Central memory CD4-positive, alpha-beta T cell (primary cell): ENCODE measurements at places on chromosomes 6 and 20.
A peak's percentile ranks its signal among the peaks of the same experiment; 100 is the strongest.

DNA sequence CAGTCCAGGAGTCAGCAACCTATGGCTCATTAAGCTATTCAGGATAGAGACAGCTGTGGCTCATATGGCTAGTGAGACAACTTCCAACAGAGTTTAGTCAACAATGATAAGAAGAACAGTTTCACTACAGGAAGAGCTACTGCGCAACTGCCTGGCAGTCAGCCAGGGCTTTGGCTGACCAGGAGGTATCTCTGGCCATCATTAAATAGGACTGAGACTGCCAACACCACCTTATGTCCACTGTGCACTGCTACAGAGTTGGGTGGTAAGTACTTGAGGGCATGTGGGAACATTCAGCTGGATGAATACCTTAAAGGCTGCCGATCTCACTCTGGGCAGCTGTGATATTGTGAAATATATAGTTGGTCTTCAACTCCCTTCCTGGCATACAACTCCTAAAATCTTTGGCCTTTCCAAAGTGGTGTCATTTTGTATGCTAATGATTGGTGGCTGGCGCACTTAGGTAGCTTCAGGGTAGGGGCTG, 52.2 kb upstream of the FAM83C start:
- no peak for DNase-seq

- no peak for DNase-seq
These were observed 557 bp upstream of the DHX35 start for GRCh38 chr20:38961530-38962043.

- DNase-seq = no peak
These were observed 10.0 kb downstream of the TCF15 start for GRCh38 chr20:600141-600540.

- DNase-seq = no peak
These were observed 23.1 kb upstream of the HLA-DRB5 start for GRCh38 chr6:32553037-32553742.

DNA sequence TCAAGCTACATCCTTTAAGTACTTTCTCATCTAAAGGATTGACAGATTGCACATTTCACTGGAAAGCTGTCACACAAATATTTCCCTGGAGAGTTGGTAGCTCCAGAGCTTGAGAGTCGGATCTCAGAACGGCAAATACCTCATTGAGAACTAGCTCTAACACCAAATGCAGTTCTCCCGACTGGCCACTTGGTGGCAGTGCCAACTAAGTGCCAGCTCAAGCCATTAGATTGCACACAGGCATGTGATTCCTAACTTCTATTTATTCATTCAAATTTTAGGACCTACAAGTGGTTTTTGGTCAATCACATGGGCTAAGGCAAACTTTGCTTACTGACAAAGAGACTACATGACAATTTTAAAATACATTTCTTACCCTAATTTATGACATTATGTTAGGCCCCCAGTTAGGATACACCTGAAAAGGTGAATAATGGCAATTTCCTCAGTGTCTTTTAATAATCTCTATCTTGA, 7.9 kb upstream of the MCHR2 start:
- DNase-seq = peak; percentile 2

DNA sequence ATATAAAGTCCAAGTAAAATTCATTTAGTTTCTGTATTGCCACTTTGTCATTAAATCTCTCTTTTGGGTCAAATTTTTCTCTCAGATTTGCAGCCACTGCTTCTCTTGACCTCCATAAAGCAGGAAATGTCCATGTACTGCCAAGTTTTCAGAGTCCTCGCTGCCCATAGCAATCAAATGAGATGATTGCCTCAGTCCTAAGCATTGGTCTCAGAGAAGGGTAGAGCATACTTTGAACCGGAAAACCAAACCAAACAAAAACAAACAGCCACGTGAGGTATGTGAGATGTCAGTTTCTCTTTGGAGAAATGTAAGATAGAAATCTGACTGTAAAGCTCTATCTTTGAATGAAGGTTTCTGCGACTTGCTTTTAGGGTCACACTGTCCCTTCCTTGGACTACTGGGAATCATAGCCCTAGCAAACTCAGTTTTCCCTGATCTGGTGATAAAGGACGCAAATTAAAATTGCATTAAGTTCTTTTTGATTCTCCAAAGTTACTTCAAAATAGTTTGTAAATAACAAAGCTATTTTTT, 505.4 kb upstream of the CITED2 start:
- DNase-seq = no peak

DNA sequence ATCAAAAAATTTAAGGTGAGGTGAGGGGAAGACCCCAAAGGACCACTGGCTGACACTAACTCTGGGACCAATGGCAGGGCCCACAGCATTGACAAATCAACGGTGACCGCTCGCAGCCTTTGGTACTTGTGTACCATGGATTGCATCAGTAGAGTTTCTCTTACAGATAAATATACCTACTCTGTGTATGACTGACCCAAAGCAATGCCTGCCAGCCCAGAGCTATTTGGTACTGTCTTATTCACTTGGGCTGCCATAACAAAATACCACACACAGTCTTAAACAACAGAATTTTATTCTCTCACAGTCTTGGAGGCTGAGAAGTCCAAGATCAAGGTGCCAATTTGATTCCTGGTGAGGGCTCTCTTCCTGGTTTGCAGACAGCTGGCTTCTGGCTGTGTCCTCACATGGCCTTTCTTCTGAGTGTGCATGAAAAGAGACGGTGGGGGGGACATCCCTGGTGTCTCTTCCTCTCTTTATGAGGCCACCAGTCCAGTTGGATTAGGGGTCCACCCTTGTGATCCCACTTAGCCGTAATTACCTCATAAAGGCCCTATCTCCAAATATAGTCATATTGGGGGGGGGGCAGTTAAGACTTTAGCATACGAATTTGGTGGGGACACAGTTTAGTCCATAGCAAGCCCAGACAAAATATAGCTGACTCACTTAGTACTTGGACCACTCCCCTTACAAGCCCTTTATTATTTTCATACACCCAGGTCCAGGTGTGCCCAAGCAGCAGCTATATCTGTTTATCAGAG, 336.3 kb downstream of the CD83 start:
- DNase-seq = no peak
